Activated naive CD4-positive, alpha-beta T cell treated with anti-CD3 and anti-CD28 coated beads for 36 hours (primary cell): ENCODE measurements at places on chromosomes 6 and 20. TPM values are rescaled to one million over a fixed set of nuclear protein-coding genes. Genes with fewer than 3 reads are reported as not detected.

Gene RNF182
- not detected for total RNA-seq

Gene SIRPB1
- 1.4 TPM for total RNA-seq

Gene SLC26A8
- total RNA-seq: not detected

Gene TCF21
- not detected for total RNA-seq

Gene AMD1
- total RNA-seq: 72.6 TPM

Gene SOX18
- not detected for total RNA-seq

Gene TOX2
- total RNA-seq: 1.2 TPM

Gene DACT2
- total RNA-seq: not detected

Gene PGC
- total RNA-seq: not detected

Gene MYMX
- total RNA-seq: not detected

Gene COL9A3
- total RNA-seq: not detected

- no peaks in the 10 kb centered on the region for H3K4me1 ChIP-seq
- no peaks in the 10 kb centered on the region for H3K36me3 ChIP-seq
- H3K4me3 ChIP-seq: no peak overlapping the region
These were observed 84.7 kb downstream of the RNF182 start for GRCh38 chr6:14009431-14009830.

DNA sequence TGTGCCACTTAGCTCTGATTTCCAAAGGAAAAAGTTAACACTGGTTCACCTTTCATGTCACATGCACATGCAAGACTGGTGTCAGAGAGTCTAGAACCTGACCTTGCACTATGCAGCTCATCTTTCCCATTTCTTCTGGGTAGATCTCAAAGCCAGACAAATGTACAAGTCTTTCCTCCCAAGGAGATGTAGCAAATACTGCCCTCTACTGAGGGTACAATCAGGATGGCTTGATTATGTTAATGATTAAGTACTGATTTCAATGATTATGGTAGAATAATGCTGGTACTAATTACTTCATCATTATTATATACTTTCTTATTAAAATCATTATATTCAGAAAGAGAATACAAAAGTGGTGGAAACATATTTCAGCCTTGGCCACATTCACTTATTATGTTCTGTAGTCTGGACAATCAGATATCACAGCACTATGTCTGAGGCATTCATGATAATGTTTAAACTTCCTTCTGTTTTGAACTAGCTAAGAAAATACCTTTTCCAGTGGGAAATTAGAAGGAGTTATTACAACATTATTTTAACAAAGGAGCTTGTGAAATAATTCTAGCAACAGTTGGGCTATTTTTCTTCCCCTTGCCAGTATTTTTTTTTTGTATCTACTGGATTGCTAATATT lies 68.5 kb upstream of the FOXO3 start:
- no peak for DNase-seq
- no peaks in the 10 kb centered on the region for H3K36me3 ChIP-seq
- no peak overlapping the region for H3K27ac ChIP-seq
- H3K4me1 ChIP-seq: no peaks in the 10 kb centered on the region

GRCh38 chr6:148934539-148934938 lies 187.7 kb downstream of the UST start:
- no peaks in the 10 kb centered on the region for H3K4me1 ChIP-seq
- H3K27ac ChIP-seq: no peak overlapping the region
- no peaks in the 10 kb centered on the region for H3K36me3 ChIP-seq
- no peak overlapping the region for H3K4me3 ChIP-seq
- peaks cover 7% of the 10 kb centered on the region for H3K27me3 ChIP-seq
- no peak for DNase-seq

DNA sequence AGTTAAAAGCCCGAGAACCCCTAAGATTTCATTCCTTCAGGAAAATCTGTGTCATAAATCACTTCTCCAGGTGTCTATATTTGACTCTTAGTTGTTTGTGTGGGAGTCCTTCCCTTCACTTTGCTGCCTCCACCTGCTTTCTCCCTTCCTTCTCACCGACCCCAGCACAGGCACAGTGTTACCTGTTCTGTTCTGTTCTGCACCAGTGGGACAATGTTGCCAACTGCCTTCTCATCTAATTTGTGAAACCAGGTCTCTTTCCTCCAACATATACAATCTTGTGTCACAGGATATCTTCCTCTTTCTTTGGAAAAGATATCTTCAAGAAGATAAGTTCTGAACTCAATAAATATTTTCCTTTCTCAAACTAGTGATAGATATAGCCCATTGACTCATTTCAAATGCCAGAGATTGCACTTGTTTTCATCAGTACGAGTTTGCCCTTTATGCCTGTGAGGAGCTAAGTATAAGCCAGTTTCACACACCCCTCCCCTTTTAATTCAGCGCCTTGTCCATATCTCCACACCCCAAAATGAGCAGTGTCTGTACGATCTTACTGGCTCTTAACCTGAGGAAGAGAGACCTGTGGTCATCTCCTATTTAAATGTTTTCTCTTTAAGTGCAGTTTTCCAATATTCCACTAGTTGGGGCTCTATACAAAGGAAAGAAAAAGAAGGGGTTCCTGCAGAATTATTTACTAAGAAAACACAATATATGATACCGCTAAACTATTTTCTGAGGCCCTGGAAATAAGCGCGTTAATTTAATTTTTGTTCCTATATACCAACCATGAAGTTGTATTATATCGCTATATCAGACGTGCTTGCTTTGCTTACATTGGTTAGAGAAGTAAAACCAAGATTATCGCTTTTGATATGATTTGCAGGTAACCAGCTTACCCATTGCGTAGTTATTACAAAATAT lies 81.6 kb upstream of the PREP start:
- no peaks in the 10 kb centered on the region for H3K36me3 ChIP-seq
- no peak overlapping the region for H3K4me3 ChIP-seq
- peaks cover 18% of the 10 kb centered on the region for H3K27me3 ChIP-seq
- no peak for DNase-seq
- no peak overlapping the region for H3K27ac ChIP-seq

- no peak overlapping the region for H3K4me3 ChIP-seq
- no peaks in the 10 kb centered on the region for H3K27me3 ChIP-seq
- no peak overlapping the region for H3K27ac ChIP-seq
- H3K4me1 ChIP-seq: no peaks in the 10 kb centered on the region
These were observed 42.7 kb downstream of the MGME1 start for GRCh38 chr20:18011482-18011881.

- H3K36me3 ChIP-seq: no peaks in the 10 kb centered on the region
- no peak overlapping the region for H3K4me3 ChIP-seq
- H3K4me1 ChIP-seq: peaks cover 2% of the 10 kb centered on the region
- H3K27ac ChIP-seq: no peak overlapping the region
- DNase-seq: no peak
- peaks cover 17% of the 10 kb centered on the region for H3K27me3 ChIP-seq
These were observed 85.2 kb upstream of the ECI2 start for GRCh38 chr6:4220558-4220957.

DNA sequence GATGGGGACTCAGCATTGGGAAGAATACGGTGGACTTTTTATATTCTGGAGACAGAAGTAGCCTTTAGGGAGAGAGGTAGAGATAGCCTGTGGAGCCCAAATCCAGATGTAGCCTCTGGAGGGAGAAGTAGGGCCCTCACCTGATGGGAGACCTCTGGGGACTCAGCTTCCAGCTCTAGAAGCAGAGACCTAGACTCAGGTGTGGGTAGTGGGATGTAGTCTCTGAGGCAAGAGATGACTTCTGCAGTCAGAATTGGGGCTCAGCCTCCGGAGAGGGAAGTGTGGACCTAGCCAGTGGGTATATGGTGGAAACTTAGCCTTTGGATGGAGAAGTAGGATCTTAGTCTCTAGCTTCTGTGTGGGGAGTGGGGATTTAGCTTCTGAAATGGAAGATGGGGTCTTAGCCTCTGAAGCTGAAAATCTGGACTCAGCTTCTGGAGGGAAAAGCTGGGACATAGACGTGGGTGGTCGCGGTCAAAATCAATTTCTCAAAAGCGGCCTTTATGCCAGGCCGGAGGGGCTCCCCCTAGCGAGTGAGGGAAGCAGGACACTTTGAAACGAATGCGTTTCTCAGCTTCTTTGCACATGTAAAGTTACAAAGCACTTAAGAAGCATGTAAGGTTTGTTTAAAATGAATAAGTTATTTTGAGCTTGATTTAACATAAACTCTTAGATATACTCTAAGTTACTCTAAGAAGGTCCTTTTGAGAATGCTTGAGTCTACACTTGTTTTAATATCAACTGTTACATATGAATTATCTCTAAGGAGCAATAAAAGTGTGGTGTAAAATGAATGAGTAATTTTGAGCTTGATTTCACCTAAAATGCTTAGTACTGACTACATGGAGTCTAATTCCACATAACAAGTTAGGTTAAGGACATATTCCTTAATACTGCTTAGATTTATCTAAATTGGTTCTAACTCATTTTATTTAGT lies 12.9 kb upstream of the ZNF343 start:
- H3K36me3 ChIP-seq: no peaks in the 10 kb centered on the region
- H3K27ac ChIP-seq: no peak overlapping the region
- H3K4me1 ChIP-seq: peaks cover 5% of the 10 kb centered on the region
- H3K4me3 ChIP-seq: no peak overlapping the region
- DNase-seq: peak; percentile 67

DNA sequence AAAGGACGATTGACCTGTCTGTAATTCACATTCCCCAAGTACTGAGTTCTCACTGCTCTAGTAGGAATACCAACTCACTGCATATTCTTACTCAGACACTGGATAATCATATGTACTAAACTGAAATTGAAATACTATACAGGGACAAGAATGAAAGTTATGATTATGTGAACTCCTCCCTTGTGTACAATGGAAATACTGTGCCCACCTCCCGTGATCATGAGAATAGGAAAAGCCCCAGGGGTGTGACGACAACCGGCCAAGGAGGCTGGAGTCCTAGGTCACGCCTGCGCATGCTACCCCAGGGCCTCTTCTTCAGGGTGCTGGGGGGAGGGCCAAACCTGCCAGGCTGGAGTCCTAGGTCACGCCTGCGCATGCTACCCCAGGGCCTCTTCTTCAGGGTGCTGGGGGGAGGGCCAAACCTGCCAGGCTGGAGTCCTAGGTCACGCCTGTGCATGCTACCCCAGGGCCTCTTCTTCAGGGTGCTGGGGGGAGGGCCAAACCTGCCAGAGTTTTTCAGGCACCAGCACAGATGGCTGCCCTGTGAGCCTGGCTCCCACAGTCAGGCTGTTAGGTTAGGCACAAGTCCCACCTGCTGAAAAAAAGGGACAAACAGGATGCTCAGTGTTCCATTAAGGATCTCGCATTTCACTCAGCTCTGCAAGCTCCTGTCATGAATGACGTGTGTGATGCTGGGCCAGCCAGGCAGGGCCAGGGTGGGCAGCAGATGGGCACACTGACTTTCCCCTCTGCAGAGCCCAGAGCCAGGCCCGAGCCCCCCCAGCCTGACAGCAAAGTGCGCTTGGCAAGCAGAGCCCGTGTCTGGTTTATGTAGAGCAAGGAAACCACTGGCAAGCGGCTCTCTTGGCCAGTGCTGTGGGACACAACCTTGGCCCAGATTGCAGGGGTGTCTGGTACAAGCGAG lies 107.7 kb downstream of the FOXF2 start:
- peaks cover 5% of the 10 kb centered on the region for H3K27me3 ChIP-seq
- no peak for DNase-seq
- H3K4me1 ChIP-seq: no peaks in the 10 kb centered on the region
- H3K36me3 ChIP-seq: no peaks in the 10 kb centered on the region

DNA sequence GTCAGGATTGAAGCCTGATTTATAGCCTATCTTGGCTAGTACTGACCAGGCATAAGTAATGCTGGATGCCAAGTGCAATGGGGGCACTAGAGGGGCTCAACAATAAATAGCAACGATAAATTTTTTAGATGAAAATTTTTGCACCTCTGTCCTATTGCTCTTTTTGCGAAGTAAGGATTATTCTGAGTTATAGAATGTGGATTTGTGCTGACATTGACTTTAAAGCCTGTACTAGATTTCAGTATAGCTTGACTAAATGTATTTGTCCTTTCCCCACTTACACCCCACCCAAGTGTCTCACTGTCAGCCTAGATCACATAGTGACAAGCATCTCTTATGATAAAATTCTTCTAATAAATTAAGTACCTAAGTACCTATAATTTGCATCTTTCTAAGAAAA lies 757.0 kb downstream of the GRIK2 start:
- no peaks in the 10 kb centered on the region for H3K4me1 ChIP-seq
- no peaks in the 10 kb centered on the region for H3K36me3 ChIP-seq
- no peak overlapping the region for H3K27ac ChIP-seq
- H3K27me3 ChIP-seq: no peaks in the 10 kb centered on the region
- DNase-seq: no peak

- no peak overlapping the region for H3K27ac ChIP-seq
- no peak overlapping the region for H3K4me3 ChIP-seq
- no peak for DNase-seq
- H3K36me3 ChIP-seq: no peaks in the 10 kb centered on the region
These were observed 6.3 kb downstream of the SGK2 start for GRCh38 chr20:43564993-43565757.

DNA sequence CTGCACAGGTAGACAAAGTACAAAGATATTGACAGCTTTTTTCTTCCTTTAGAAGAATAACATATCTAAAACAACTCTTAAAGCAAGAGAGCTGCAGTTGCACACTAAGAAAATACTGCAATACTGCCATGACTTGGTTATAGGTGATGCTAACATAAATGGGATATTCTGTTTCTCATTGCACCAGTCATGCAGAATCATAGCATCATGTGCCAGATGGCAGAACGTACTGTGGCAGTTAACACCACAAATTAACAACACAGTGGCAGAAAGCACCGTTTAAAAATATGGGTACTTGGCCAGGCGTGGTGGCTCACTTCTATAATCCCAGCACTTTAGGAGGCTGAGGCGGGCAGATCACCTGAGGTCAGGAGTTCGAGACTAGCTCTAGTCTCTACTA lies 7.4 kb downstream of the ASXL1 start:
- no peak overlapping the region for H3K27ac ChIP-seq
- DNase-seq: no peak
- H3K4me1 ChIP-seq: peaks cover 82% of the 10 kb centered on the region
- peaks cover 24% of the 10 kb centered on the region for H3K36me3 ChIP-seq

- DNase-seq: no peak
- H3K4me1 ChIP-seq: peaks cover 7% of the 10 kb centered on the region
- no peaks in the 10 kb centered on the region for H3K36me3 ChIP-seq
- H3K4me3 ChIP-seq: no peak overlapping the region
- H3K27me3 ChIP-seq: no peaks in the 10 kb centered on the region
These were observed 149.6 kb upstream of the KCNK16 start for GRCh38 chr6:39471954-39472659.

GRCh38 chr6:157647261-157647915 lies 175.7 kb upstream of the SNX9 start:
- peak; percentile 34 for DNase-seq
- H3K36me3 ChIP-seq: no peaks in the 10 kb centered on the region
- peaks cover 7% of the 10 kb centered on the region for H3K4me1 ChIP-seq

GRCh38 chr6:166619912-166620311 lies 7.1 kb downstream of the RPS6KA2 start:
- H3K27ac ChIP-seq: no peak overlapping the region
- no peak for DNase-seq
- H3K4me3 ChIP-seq: no peak overlapping the region
- no peaks in the 10 kb centered on the region for H3K4me1 ChIP-seq

DNA sequence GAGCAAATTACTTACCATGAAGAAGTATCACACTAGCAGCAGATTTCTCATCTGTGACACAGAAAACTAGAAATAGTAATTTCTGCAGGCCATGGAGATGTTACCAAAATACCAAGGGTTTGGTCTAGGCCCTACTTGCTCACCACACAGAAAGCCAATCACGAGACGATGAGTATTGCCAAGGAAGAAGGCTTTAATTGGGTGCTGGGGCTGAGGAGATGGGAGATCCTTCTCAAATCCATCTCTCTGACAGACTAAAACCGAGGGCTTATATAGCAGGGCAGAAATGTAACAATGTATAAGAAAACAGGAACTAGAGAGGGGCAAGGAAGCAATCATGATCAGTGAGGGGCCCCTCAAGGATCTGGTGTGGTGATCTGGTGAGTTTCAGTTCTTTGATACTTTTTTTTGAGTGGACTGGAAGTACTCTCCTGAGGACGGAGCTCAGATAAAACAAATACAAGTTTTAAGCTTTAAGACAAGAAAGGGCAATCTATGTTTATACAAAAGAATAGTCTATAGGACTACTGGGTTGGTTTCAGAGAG lies 40.9 kb downstream of the RNF182 start:
- no peaks in the 10 kb centered on the region for H3K4me1 ChIP-seq
- peaks cover 16% of the 10 kb centered on the region for H3K27me3 ChIP-seq
- no peak overlapping the region for H3K4me3 ChIP-seq
- H3K27ac ChIP-seq: no peak overlapping the region
